ENCODE measurements at places on chromosomes 3 and 15.

DNA sequence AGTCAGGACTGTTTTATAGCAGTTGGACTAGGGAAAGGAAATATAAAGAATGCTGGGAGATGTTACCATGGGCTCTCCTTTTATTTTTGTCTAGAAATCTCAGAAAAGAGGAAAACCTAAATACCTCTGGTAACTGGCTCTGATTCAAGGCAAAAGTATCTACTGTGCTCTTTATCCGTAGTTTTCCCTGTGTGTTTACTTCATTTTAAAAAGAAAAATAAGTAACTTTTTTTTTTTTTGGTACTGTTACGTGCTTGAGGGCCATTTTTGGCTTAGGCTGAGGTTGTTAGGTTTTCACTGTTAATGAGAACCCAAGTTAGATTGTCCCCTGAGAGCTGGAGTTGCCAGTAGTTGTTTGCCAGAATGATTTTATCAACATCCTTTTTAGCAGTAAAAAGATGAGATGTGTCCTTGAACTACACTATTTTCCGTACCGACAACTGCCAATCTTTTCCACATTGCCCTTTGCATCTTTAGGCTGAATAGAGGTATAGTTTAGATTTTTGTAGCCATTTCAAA, 35.8 kb downstream of the IQGAP1 start:
- DNase-seq = no peak

- DNase-seq = no peak
Observed at GRCh38 chr15:74787251-74788041, 5.6 kb downstream of the CSK start.

GRCh38 chr3:5271372-5271683, 83.8 kb downstream of the EDEM1 start:
- no peak for DNase-seq

GRCh38 chr3:141078200-141078599, 27.1 kb downstream of the SPSB4 start:
- no peak for DNase-seq

GRCh38 chr3:141710888-141711616, 27.0 kb upstream of the RNF7 start:
- DNase-seq = peak; percentile 86

DNA sequence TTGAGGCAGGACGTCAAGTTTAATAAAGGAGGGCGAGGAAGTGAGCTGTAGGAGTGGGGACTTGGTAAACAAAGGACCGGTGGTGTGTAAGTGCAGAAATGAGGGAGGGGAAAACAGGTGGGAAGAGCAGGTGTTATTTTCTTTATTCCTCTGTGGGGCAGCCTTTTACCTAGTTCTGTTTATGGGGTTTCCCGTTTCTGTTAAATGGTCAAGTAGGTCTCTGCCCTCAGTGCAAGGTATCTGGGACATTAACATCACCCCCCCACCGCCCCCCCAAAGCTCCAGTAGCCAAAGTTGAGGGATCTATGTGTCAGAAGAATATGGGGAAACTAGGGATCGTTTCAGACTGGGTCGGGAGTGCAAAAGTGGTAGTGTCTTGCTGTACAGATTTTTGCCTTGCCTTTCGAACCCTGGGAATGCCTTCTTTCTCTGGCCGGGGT, 893 bp downstream of the MGA start:
- no peak for DNase-seq

DNA sequence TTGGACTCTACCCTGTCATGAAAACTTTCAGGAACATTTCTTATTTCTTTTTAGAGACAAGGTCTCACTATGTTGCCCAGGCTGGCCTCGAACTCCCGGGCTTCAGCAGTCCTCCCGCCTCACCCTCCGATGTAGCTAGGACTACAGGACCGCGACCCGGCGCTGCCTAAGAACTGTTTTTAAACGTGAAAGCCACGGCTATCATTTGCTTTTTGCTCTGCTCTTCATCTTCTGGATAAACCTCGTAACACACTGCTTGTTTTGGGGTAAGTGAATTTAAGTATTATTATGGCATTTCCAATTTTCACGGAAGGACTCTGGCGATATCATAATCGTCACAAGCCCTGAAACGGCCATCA, 14.3 kb upstream of the CCNL1 start:
- DNase-seq = no peak
